ENCODE measurements at places on chromosomes 2 and 18.

- DNase-seq, result no peak
Observed at GRCh38 chr2:238096311-238097011, 3.7 kb upstream of the ESPNL start.

- DNase-seq, result no peak
Observed at GRCh38 chr18:58566556-58567292, 62.2 kb downstream of the ALPK2 start.

DNA sequence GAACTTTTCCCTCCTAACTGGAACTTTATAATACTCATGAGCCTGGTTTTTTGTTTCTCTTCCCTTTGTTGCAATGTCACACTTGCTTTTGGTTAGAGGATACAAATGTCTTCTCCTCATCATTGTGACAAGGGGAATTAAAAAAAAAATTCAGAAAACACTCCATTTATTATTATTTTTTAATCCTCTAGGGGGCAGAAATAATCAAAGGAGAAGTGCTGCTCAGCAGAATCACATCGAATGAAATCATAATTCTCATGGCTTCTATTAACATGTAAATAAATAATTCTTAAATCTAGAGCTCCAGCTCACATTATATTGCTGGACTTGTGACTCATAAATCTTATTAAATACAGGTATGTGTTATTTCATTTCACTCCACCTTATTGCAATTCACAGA, 273.8 kb downstream of the TRIB2 start:
- DNase-seq, result no peak

- no peak for DNase-seq
Observed at GRCh38 chr2:78532762-78533379, 492.6 kb upstream of the REG3G start.

- DNase-seq, result no peak
Observed at GRCh38 chr2:71583876-71584275, 130.5 kb downstream of the DYSF start.

DNA sequence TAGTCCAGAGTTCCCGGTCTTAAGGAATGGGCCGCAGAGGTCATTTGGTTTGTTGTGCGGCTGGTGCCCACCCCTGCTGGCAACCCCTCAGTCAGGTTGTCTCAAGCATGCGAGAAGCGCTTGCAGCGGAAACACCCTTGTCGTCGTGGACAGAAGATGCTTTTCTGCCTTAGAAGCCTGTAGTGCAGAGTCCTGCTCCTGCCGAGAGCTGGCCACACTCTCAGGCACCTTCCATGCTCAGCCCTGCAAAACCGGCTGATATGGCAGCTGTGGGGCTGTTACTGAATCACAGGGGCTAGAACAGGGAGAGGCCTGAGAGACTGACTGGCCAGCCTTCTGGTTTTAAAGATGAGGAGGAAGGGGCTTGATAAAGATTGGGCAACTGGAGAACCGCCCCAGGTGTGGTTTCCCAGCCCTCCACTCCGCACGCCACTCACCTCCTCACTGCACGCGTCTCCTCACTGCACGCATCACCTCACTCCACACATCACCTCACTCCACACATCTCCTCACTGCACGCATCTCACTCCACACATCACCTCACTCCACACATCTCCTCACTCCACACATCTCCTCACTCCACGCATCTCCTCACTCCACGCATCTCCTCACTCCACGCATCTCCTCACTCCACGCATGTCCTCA, 103.6 kb downstream of the USP40 start:
- DNase-seq, result no peak

GRCh38 chr2:9050122-9050809, 46.8 kb upstream of the MBOAT2 start:
- no peak for DNase-seq

GRCh38 chr18:54257015-54257414, 12.3 kb upstream of the POLI start:
- DNase-seq, result no peak

DNA sequence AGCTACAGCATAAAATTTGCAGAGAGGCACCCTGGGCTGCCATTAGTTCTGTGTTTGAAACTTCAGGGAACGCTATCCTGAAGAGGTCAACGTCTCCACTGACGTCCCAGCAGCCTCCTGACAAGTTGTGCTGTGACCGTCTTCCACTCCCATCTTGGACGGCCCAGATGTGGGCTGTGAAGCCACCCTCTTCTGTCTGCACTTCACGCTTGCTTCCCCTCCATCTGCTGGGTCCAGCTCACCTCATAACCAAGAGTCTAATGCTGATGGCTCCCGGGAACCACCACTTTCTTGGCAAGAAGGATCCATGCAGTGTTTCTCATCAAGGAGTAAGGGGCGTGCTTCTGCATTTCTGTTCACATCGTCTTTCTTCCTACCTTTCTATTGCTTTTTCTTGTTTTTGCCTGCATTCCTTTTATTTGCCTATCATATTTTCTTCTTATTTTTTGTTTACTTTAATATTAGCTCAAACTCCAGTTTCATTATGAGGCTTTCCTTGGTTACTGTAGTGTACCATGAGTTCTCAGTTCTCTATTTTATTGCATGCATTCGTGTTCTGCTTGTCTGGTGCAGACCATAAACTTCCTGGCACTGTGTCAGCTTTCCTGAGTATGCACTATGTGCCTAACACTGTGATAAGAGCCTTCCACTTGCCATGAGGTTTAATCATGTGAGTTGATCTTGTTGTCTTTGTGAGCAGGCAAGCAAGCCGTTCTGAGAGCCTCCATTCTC, 631.8 kb upstream of the RAB6C start:
- DNase-seq, result no peak

GRCh38 chr2:195395362-195395761, 261.7 kb upstream of the SLC39A10 start:
- no peak for DNase-seq

DNA sequence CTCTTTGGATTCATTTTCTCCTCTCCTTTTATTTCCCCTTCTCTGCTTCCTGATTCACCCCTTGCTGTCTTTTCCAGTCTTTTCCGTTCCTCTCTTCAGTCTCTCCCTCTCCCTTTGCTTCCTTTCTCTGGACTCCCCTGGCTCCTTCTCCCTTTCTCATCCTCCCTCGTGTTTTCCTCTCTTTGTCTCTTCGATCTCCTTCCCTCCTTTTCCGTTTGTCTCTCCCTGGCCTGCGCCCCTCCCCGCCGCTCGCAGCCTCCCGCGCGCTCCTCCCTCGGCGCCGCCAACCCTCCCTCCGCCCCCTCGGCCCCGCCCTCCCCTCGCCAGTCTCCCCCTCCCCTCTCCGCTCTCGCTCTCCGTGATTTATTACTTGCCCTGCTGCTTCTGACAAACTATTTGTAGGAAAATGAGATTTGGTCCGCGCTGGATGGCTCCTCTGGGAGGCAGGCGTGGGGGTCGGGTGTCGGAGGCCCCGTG, 46.0 kb upstream of the PAX8 start:
- DNase-seq, result peak; percentile 41

DNA sequence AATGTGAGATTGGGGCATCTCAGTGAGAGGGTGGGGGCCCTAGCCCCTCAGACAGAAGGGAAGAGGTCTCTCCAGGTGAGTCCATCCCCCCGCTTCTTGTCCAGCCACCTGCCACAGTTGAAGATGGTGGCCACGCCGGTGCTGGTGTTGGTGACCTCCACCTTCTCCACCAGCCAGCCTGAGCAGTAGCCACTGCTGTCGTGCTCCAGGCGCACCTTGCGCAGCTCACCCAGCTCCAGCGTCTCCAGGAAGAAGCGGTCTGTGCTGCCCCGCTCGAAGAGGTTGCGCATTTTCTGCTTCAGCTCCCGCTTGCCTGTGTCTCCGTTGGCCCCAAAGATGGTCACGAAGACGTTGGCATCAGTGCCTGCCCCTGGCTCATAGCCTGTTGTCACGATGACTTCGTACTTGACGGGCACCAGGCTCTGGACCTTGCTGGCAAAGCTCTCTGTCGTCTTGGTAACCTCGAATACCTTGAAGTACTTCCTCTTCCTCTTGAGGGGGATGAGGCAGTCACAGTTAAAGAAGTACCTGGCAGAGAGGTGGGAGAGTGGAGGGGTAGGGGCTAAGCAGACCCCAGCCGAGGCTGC, 179.5 kb downstream of the LOXHD1 start:
- no peak for DNase-seq

DNA sequence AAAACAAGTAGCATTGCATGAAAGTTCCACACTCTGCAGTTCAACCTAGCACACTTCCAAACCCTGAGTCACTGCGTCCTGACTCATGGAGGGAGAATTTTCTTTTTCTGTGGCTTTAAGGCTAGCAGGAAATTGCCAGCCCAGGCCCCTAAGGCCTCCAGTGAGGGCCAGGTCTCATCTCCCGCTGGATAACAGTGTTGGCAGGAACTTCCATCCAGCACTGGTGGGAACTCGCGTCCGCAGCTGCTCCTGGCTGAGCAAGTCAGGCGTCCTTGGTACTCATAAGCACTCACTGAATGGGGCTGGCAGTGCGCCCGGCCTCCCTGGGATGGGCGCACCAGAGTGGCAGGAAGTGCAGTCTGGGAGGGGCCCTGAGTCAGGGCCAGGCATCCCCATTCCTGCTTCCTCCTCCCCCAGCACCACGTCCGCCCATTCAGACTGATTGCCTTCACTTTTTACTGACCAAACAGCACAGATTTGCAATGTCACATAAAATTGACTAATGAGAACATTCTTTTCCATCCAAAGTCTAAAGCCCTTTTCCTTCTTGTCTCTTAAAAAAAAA, 14.3 kb downstream of the MALL start:
- peak; percentile 100 for DNase-seq

DNA sequence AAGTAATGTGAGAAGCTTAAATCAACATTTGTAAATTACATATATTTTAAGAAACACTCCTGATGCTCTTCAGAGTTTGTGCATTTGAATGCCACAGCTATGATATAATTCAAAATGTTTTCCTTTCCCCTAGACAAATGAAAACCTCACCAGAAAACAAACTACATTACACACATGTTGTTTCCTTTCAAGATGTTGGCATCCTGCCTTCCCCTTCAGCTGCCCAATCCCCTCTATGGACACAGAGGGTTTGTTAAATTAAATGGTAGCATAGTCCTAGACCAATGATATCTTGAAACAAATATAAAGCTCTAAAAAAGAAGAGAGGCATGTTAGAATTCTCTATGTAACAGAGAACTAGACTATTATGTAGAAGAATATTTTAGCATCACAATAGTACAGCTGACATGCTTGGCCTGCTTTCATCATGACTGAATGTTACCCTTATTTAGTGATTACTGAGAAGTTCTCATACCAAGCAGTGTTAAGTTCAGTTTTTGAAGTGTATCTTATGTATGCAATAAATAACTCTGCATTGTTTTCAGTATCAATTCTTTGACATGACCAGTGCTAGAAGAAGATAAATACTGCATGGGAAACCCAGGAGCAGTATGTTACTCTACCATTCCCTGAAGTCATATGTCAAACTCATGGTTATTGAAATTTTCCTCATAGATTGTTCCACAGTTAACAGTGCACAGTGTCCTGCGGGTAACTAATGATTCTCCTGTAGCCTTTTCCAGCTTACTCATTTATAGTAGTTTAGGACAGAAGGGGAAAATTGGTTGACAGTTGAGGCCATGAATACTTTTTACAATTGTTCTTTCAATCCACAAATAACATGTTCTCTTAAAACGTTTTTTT, 316.3 kb upstream of the KCNJ3 start:
- DNase-seq, result no peak

DNA sequence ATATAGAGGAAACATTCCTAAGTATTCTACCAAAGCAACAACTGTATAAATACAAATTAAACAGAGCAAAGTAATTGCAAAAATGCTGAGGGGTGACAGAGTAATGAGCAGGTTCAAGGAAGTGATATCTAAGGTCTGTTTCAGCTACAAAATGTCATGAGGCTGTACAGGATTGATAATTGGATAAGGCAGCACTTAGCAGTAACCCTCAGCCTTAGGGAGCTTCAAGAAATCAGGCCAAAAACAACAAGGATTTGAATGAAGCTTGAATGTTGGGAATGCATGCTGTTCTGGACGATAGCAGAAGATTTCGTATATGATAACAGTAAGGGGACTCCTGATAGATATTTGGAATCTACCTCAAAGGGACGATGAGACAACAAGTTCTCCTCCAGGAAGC, 142.0 kb upstream of the MMADHC start:
- DNase-seq, result no peak

GRCh38 chr2:109419960-109420370, 193.8 kb downstream of the SEPTIN10 start:
- DNase-seq, result no peak

DNA sequence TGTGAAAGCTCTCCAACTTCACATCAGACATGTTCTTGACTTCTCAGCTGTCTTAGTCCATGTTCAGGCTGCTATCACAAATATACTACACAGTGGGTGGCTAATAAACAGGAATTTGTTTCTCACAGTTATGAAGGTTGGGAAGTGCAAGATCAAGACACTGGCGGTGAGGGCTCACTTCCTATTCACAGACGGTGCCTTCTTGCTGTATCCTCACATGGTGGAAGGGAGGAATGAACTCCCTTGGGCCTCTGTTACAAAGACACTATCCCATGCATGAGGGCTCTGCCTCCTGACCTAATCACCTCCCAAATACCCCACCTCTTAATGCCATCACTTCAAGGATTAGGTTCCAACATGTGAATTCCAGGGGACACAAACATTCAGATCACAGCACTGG, 9.7 kb downstream of the UXS1 start:
- DNase-seq, result no peak

GRCh38 chr2:174072857-174073256, 107.7 kb upstream of the SP3 start:
- no peak for DNase-seq

GRCh38 chr2:242085941-242086621, 216.6 kb downstream of the RTP5 start:
- DNase-seq, result no peak

GRCh38 chr2:80459028-80459427, 154.5 kb upstream of the LRRTM1 start:
- DNase-seq, result no peak

DNA sequence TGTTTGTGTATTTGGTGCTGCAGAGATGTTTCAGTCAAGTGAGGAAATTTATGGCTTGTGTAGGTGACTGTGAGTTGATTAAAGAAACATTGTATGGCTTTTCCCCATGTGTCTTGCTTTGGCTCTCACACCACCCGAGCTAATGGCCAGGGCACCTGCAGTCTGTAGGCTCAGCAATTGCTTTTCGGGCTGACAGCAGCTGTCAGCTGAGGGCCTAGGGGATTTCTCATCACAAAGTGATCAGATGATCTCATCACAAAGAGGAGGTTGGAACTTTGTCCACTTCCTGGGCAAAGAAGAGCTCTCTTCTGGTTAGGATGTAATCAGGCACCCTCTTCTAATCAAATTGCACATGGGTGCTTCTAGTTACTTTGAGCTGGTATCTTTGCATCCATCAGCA, 632.2 kb downstream of the SLC4A3 start:
- DNase-seq, result no peak

GRCh38 chr2:234954551-234954992, 2.8 kb downstream of the SH3BP4 start:
- DNase-seq, result peak; percentile 54

GRCh38 chr2:85158559-85159273, 25.5 kb downstream of the TCF7L1 start:
- DNase-seq, result no peak

- DNase-seq, result no peak
Observed at GRCh38 chr18:69128566-69128965, 272.1 kb upstream of the DOK6 start.

DNA sequence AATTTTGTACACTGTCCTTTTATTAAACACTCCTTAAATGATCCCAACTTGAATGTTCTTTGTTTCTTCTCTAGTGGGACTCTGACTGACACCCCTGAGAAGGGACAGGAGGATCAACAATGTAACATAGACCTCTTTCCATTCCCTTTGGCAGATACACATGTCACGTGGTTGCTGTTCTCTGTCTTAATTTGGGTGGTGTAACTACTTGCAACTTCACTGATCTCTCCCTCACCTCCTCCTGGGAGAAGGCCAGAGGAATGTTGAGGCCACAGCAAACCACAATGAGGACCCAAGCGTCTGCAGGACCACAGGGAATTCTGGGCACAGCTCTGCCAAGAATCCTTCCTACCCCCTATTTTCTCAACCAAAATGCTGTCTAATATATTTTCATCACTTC, 205.6 kb downstream of the RTP5 start:
- DNase-seq, result peak; percentile 49

Data from skeletal muscle cell (primary cell).